ENCODE measurements at places on chromosomes 1 and 21.

DNA sequence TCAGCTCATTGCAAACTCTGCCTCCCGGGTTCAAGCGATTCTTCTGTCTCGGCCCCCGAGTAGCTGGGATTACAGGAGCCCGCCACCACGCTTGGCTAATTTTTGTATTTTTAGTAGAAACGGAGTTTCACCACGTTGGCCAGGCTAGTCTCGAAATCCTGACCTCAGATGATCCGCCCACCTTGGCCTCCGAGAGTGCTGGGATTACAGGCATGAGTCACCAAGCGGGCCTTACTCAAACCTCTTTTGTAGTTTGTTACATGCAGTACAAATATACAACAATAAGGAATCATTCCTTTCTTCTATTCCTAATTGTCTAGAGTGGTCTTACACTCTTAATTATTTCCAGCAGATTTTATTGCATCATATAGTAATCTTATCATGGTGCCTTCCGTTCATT is 16.6 kb downstream of the SPATA17 start:
- DNase-seq = no peak

- no peak for DNase-seq
Observed at GRCh38 chr1:118842452-118843201, 145.5 kb downstream of the TBX15 start.

GRCh38 chr1:39425151-39425550 is 66.3 kb upstream of the BMP8A start:
- no peak for DNase-seq

- DNase-seq = no peak
Observed at GRCh38 chr1:176854121-176854520, 310.4 kb downstream of the ASTN1 start.

- DNase-seq = peak; percentile 73
Observed at GRCh38 chr1:2314273-2314802, 77.0 kb downstream of the MORN1 start.

DNA sequence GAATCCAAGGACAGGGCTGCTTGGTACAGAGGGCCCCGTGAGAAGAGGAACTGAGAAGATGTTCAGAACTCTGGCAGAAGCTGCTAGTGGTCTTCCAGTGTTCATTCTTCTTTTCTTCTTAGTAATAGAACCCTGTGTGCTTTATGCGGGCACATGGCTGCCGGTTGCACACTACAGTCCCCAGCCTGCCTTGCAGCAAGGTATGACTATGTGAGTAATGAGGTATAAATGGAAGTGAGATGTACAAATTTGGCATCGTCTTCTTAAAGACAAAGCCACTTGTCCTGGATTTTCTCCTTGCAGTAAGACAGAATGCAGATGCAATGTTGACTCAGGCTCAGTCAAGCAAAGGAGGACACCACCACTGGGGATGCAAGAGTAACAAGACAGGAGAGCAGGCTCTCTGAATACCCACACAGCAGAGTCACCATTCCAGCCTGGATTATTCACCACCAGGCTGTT is 15.0 kb upstream of the ATP1B1 start:
- no peak for DNase-seq

DNA sequence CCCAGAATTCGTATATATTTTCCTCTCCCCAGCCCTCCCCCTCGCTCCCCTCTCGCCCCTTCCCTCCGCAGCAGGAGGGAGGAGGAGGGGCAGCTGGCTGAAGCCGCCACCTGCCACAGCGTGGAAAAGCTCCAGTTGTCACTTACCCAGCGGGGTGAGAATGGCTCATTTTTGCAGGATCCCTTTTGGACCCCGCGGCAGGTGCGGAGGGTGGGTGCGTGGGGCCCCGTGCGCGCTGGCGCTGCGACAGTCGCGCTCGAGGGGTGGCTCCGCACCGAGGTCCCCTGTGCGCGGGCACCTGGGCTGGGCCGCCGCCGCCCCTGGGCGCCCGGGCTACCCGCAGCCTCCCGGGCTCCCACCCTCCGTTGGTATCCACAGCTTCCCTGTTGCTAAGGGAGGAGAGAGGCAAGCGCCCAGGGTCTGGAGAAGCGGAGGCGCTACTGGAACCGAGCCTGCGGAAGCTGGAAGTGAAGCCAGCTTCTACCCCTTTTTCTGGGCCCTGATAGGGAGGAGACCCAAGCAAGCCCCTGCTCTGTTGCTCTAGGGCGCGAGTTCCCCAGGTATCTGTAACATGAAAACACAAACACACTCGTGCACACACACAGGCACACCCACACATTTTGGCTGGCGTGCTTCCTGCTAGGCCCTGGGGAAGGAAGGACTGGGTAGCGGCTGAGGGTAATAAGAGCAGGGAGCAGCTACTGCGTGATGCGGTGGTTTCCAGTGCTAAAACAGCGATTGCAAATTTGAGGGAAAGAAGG is at the start of gene ERICH3:
TSS of gene ERICH3 (minus strand) at position 442 of the 761 bp plus-strand sequence. CDS start at position 169, 273 bp downstream.
- DNase-seq = no peak

DNA sequence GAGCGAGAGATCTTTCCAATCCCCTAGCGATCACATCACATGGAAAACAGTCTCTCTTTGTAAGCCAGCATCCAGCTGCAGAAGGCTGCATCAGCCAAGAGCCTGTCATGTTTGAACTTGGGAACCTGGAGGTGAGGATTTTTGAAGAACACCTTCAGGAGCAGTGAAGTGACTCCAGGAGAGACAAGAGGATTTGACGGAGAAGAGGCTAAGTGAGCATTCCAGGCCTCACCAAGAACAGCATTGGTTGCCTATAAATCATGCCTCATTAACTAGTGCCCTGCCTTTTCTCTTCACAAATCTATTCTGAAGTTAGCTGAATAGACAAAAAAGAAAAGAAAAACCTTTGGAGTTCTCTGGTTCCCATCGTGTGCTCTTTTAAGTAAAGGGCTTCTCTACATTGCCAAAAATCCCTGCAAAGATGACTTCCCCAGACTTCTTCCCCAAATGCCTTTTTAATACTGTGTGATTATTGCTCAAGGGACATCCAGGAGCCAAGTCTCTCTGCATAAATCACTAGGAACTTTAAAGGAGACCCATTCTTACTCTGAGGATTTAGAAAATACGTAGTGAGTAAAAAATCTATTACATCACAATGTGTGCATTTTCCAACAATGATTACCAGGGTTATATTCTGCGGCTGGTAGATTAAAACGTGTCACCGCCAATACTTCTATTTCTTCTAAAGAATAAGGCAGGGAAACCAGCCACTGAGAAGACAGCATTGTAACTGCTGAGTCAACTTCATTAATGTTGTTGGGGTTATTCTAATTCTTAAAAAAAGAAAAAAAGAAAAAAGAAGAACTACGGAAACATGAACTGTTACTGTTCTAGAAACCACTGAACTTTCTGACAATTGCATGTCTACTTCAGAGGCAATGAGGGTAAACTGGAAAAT is 95.2 kb downstream of the KIF14 start:
- no peak for DNase-seq

DNA sequence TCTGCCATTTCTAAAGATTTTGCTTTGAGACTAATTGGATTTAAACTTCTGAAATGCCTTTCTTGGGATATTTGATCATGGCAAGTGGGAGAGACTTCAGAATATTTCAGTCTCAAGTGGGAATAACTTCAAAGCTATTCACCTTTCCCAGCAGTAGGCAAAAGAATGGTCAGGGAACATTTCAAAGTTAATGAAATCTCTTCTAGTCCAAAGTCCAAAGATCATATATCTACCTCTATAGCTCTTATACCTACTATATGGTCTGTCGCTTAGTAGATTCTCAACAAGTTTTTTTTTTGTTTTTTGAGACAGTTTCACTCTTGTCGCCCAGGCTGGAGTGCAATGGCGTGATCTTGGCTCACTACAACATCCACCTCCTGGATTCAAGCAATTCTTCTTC is 44.5 kb upstream of the PIGC start:
- no peak for DNase-seq

DNA sequence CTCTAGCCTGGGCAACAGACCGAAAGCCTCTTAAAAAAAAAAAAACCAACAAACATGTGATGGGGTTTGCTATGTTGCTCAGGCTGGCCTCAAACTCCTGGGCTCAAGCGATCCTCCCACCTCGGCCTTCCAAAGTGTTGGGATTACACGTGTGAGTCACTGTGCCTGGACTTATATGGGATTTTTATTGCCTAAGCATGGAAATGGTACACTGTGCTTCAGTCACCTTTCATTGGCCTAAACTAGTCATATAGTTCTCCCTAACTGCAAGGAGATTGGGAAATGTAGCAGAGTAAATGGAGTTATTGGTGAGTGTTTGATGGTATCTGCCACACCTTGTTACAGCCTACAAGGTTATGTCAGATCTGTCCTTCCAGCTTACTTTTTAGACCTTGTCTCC is 17.2 kb upstream of the MEF2D start:
- no peak for DNase-seq

DNA sequence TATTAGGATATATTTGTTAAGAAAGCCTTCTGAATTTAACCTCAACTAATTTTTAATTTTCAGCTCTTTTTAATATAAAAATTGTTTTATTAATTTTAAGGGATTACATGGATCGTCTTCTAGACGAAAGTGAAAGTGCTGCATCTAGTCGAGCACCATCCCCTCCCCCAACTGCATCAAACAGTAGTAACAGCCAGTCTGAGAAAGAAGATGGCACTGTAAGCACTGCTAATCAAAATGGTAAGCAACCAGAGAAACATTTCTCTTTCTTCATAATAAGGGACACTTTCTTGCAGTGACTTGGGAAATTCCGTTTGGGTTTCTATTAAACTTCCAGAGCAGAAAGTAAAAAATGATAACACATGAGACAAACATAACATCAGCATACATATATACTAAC is 56.9 kb downstream of the MIER1 start:
- no peak for DNase-seq

DNA sequence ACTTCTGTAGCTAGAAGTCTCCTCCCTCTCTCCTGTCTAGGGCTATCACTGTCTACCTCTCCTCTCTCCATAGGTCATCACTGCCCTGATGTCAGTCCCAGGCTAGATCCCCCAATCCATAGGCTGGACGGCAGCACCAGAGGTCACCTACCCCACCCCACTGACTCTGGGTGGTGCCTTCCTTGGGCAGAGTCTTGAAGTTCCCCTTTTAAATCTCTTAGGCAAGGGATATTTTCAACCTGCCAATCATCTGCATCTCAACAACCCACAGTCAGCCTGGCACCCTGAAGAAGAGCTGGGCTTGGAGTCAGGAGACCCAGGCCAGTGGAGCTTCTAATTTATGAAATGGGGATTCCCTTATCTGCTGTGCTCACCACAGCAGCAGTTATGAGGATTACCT is 13.2 kb downstream of the MYBPH start:
- no peak for DNase-seq

- DNase-seq = no peak
Observed at GRCh38 chr1:100989306-100990077, 36.1 kb downstream of the DPH5 start.

- DNase-seq = no peak
Observed at GRCh38 chr21:46637952-46638746, 2.7 kb downstream of the PRMT2 start.

DNA sequence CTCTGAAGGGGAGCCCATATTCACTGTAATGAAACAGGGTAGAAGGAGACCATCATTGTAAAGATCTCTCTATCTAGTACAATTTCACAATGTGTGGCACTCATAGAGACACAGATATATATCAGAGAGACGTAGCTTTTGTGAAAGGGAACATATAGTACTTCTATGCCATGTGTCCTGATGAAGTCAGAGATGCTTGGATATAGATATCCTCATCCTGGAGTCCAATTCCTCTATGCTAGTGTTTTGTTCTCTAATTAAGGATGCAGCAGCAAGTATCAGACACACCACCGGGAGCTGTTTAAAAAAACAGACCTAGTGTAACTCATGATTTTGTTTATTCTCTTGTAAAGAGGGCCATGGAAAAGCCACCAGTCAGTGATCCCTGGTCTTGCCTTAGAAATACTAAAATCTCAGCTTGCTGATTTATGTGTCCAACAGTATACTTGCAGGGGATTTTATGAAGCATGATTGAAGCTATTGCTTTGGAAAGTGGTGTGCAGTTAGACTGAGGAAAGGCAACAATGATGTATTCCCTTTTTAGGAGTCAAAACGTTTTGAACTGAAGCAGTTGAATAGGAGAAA is 2.5 kb downstream of the NCAM2 start:
- DNase-seq = no peak

DNA sequence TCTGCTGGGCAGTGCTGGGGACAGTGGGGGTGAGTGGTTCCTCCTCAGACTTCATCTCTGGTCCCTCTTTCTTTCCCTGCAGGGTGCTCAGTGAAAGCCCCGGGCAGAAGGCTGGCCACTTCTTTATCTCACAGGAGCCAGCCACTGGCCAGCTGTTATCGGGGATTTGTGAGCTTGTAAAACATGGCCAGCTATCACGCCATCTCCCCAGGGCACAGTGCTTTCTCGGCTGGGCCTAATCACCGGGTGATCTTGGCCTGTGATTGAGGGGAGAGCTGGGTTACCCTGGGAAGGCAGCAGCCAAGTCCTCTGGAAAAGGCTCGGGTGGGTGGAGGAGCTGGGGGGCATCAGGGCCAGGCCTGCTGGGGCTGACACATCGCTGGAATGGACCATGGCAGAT is 83.0 kb downstream of the IGSF21 start:
- no peak for DNase-seq

DNA sequence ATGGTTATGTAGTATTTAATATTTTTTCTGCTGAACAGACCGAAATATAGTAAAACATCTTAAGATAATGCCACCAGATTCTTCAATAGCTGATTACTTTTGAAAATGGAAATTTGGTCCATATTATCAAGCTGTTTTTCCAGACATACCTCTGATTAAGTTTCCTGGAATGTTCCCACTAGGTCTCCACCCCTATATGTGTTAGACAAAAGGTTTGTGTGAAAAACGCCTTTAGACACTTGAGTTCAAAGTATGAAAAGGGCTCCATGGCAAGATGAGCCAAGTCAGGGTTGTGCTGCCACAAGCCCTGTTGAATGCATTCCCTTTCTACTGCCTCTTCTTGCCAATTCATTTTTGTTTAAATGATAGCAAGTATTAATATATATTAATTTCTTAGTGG is 52.7 kb downstream of the ZBTB17 start:
- no peak for DNase-seq

DNA sequence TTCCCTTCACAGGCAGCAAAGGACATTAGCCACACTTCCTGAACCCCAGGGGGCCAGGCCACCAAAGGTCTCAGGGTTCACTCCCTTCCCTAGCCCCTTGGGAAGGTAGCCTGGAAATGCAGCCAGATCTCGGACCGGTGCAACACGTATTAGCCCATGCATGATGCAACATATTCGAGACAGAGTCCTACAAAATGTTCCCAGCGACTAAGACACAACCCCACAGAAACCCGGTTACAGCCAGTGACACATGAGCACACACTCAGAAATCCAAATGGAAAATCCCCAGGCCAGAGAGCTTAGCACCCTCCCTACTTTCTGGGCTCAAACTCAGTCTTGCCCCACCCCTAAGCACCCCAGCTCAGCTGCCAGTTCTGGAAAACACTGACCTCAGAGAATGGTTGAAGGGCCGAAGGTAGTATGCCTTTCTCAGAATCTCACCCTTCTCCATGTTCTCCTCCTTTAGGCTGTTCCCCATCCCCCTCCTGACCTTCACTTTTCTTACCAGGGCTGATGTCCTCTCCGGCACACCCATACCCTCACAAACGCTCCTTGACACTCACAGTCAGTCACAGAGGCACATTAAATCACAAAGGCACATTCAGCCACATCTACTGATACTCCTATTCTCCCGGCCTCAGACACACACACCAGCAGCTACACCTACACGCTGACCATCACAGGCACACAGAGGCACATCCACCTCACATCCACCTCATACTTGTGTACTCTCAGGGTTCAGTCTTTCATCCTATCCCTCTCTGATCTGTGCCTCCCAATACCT is at the start of gene TSPAN1:
TSS of gene TSPAN1 (plus strand) at position 640 of the 784 bp plus-strand sequence. CDS start 6,021 bp downstream, outside the sequence.
- DNase-seq = no peak

Data from neuronal stem cell (in vitro differentiated cells).